ENCODE measurements at places on chromosomes 5 and 9.
A peak's percentile ranks its signal among the peaks of the same experiment; 100 is the strongest.

DNA sequence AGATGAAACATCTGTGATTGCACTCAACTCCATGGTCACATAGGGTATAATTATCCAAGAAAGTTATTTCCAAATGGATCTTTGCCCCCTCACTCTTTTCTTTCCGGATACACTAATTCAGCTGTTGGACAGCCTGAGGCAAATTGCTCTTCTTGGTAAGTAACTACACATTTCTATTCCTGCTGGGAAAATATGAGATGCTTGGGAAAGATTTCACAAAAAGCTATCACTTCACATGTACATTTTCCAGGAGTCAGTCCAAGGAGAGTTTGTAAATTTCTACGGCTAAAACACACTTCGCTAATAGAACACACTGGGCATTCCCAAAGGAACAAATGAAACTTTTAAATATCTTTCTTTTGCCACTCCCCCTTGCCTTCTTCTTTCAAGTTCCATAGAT lies 123.0 kb upstream of the GRIA1 start:
- H3K27ac ChIP-seq: no peak overlapping the region
- DNase-seq: no peak
- H3K36me3 ChIP-seq: no peaks in the 10 kb centered on the region
- no peaks in the 10 kb centered on the region for H3K27me3 ChIP-seq

DNA sequence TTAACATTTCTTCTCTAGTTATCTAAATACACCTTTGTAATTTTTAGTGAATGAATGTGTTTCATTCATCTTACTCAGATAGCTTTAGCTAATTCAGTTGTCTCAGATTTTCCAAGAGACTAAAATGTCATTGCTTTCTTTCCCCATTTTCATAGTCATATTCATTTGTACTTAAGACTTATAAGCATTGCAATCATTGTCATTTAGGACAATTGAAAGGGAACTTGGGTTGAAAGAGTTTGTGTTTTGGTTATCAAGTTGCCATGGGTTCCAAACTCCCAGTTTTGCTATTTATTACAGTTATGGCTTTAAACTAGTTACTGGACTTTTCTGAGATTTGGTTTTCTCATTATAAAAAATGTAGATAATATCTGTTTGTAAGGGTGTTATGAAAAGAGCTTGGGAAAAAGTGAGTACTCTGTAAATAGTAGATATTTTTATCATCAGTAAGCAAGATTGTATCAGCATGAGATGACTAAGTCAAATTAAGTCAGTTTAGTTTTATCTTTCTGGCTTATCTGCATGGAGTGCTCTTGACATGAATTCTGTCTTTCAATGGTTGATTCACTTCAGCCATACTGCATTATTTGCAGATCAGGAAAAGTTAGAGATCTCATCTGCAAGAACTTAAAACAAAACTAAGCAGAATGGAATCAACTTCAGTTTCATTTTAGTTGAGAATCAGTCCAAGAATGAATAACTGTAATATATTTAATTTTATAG lies 107.5 kb downstream of the PBX3 start:
- H3K4me3 ChIP-seq: no peak overlapping the region
- no peak overlapping the region for H3K27ac ChIP-seq
- DNase-seq: no peak
- H3K36me3 ChIP-seq: no peaks in the 10 kb centered on the region
- H3K4me1 ChIP-seq: no peaks in the 10 kb centered on the region

DNA sequence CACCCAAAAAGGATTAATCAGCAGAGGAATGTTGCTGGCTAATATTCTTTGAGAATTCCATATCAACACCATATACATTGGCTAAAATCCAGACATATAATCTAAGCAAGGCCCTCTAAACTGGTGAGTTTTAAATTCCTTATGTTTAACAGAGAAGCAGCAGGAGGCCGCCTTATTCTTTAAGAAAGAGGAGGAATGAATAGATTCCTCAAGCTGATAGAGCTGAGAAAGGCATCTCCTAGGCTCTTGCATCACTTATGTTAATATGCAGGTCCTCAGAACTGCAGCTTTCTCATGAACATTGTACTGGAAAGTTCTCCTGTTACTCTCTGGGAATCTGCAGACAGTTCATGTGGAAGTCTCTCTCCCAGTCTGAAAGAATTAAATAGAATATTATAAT lies 20.1 kb upstream of the SMARCA2 start:
- no peak overlapping the region for H3K27ac ChIP-seq
- no peaks in the 10 kb centered on the region for H3K36me3 ChIP-seq
- no peak overlapping the region for H3K4me3 ChIP-seq
- DNase-seq: no peak
- no peaks in the 10 kb centered on the region for H3K4me1 ChIP-seq
- no peaks in the 10 kb centered on the region for H3K27me3 ChIP-seq

DNA sequence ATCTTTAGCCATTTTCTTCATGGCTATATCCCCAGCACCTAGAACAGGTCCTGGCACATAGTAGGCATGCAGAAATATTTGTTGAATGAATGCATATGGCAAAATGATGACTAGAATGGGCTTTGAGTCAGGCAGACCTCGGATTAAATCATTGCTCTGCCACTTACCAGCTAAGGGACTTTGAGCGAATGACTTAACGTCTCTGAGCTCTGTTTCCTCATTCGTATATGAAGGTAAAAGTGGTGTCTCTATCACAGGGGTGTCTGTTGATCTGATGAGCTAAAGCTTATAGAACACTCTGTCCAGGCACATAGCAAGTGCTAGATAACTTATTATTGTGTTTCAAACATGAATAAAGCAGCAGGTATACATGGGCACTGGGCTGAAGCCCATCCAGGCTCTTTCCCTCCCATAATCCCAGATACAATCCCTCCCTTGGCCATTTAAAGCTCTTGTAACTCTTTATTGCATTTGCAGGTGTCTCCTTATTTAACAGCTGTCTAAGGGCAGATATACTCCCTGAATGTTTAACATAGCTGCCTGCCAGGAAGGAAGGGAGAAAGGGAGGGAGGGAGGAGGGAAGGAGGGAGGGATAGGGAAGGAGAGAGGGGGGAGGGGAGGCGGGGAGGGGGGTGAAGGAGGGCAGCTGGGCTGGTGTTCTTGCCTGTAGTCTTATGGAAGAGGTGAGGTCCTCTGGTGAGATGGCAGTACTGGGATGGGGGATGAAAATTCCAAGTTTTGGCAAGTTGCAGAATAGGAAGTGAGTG lies 23.2 kb upstream of the STXBP1 start:
- H3K36me3 ChIP-seq: no peaks in the 10 kb centered on the region
- peaks cover 10% of the 10 kb centered on the region for H3K4me1 ChIP-seq
- no peaks in the 10 kb centered on the region for H3K27me3 ChIP-seq
- no peak overlapping the region for H3K27ac ChIP-seq
- no peak for DNase-seq

DNA sequence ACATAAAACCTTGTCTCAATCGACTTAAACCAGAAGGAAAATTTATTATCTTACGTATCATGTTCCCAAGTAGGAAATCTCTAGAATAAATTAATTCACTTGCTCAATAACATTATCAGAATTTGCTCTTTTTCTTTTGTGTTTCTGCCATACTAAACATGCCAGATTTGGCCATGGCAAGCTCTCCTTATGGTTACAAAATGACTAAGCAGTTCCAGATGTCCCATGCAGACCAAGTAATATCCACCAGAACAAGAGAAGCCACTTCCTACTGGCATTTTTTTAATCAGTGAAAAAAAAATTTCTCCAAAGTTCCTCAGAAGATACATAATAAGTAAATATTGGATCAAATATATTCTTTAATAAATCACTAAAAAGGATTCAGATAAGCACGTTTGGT lies 25.2 kb upstream of the ADAMTS6 start:
- DNase-seq: no peak
- no peaks in the 10 kb centered on the region for H3K4me1 ChIP-seq
- no peaks in the 10 kb centered on the region for H3K27me3 ChIP-seq
- H3K27ac ChIP-seq: no peak overlapping the region
- no peaks in the 10 kb centered on the region for H3K36me3 ChIP-seq
- H3K4me3 ChIP-seq: no peak overlapping the region

DNA sequence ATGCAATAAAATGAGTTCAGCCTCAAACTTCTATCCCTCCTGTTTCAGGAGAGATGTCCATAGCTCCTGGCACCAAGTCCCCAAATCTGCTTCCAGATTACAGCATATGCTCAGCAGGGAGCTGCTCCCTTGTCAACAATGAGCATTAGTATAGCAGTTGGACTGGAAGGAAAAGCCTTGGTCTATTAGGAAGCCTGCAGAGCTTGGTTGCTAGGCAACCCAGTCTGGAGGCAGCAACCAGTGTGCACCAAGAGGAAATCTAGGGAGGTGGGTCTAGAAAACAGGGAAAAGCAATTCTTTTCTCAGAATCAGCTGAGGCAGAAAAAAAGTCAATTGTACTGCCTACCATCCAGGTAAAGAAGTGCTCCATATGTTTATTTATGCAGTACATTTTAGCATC lies 229.5 kb upstream of the NMUR2 start:
- H3K27ac ChIP-seq: no peak overlapping the region
- peaks cover 6% of the 10 kb centered on the region for H3K4me1 ChIP-seq
- DNase-seq: no peak
- no peak overlapping the region for H3K4me3 ChIP-seq
- H3K36me3 ChIP-seq: no peaks in the 10 kb centered on the region

GRCh38 chr5:132369474-132370180 lies at the start of gene SLC22A5:
TSS of gene SLC22A5 (plus strand) at chr5:132369710. CDS start at chr5:132369973, 263 bp downstream.
- H3K36me3 ChIP-seq: no peaks in the 10 kb centered on the region
- H3K4me3 ChIP-seq: peak within 1 kb of the TSS; percentile 78
- peak; percentile 81 for DNase-seq
- peaks cover 41% of the 10 kb centered on the region for H3K4me1 ChIP-seq

GRCh38 chr9:75866273-75866871 lies 24.1 kb upstream of the PCSK5 start:
- H3K4me1 ChIP-seq: no peaks in the 10 kb centered on the region
- DNase-seq: no peak
- no peaks in the 10 kb centered on the region for H3K27me3 ChIP-seq
- no peak overlapping the region for H3K27ac ChIP-seq
- H3K36me3 ChIP-seq: no peaks in the 10 kb centered on the region
- H3K4me3 ChIP-seq: no peak overlapping the region

GRCh38 chr5:77607324-77607723 lies 31.2 kb downstream of the OTP start:
- H3K27me3 ChIP-seq: no peaks in the 10 kb centered on the region
- H3K4me3 ChIP-seq: no peak overlapping the region
- DNase-seq: no peak
- no peaks in the 10 kb centered on the region for H3K36me3 ChIP-seq
- H3K27ac ChIP-seq: no peak overlapping the region

- H3K4me1 ChIP-seq: peaks cover 11% of the 10 kb centered on the region
- no peaks in the 10 kb centered on the region for H3K36me3 ChIP-seq
- DNase-seq: no peak
- H3K27me3 ChIP-seq: no peaks in the 10 kb centered on the region
- no peak overlapping the region for H3K27ac ChIP-seq
- no peak overlapping the region for H3K4me3 ChIP-seq
Observed at GRCh38 chr5:135533334-135533733, 2.4 kb downstream of the NEUROG1 start.

GRCh38 chr9:131349881-131350563 lies 43.9 kb upstream of the PRRC2B start:
- peaks cover 11% of the 10 kb centered on the region for H3K4me1 ChIP-seq
- H3K36me3 ChIP-seq: no peaks in the 10 kb centered on the region
- peak overlapping the region; percentile 38 for H3K4me3 ChIP-seq

DNA sequence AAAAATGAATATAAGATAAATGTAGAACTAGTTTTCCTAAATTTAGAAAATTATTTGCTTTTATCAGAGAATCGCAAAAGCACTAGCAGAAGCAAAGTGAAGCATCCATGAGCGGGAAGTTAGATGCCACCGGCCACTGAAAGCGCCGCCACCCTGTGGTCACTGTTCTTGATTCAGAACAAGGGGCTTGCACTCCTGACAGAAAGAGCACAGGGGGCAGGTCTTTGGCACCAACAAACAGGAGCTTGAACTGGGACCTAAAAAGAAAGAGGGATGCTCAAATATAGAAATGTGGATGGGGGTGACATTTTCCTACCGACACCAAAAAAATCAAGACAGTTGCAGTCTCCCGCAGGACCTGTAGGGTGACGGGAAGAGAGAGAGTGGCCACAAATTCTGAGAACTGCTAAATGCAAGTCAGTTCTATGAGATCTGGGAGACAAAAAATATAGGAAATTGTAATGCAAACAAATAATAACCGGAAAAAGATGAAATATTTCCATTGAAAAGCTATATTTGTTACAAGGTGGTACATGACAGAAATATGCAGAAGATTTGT lies 144.3 kb downstream of the CDH12 start:
- H3K27ac ChIP-seq: no peak overlapping the region
- no peak for DNase-seq
- no peaks in the 10 kb centered on the region for H3K36me3 ChIP-seq
- H3K27me3 ChIP-seq: no peaks in the 10 kb centered on the region

GRCh38 chr5:113274836-113275414 lies 159.9 kb downstream of the TSSK1B start:
- H3K36me3 ChIP-seq: no peaks in the 10 kb centered on the region
- no peak for DNase-seq
- H3K27me3 ChIP-seq: no peaks in the 10 kb centered on the region

- H3K4me3 ChIP-seq: no peak overlapping the region
- no peak overlapping the region for H3K27ac ChIP-seq
- peaks cover 56% of the 10 kb centered on the region for H3K4me1 ChIP-seq
- H3K36me3 ChIP-seq: no peaks in the 10 kb centered on the region
- no peak for DNase-seq
Observed at GRCh38 chr9:130666393-130667119, 2.2 kb downstream of the PRDM12 start.

- DNase-seq: no peak
- no peaks in the 10 kb centered on the region for H3K36me3 ChIP-seq
- no peaks in the 10 kb centered on the region for H3K4me1 ChIP-seq
- H3K4me3 ChIP-seq: no peak overlapping the region
- H3K27ac ChIP-seq: no peak overlapping the region
Observed at GRCh38 chr5:157890836-157891597, 32.1 kb upstream of the CLINT1 start.

DNA sequence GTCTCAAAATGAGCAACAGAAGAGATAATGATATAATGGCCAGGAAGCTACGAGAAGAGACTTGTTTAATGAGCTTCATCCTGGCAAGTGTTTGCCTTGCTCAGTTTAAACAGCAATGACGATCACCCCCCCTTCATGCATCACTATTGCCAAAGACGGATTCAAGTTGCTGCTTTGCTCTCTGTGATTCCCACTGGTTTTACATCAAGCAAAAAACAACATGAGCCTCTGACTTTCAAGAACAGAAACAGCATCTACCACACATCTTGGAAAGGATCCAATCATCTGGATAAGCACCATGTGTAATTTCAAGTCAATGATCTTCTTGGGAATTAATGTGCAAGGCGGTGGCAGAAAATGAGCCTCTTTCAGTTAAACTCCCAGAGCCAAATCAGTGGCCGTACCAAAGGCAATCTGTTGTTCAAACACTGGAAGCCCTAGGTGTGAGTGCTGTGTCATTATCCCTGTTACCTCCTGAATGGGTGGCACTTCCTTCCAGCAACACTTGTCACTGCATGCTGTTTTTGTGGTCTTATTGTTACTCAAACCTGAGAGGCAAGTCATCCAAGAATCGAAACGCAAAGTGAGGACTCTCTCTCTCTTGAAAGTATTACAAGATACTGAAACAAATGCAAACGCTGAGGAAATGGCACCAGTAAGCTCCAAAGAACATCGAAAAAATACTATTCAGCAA lies 72.8 kb downstream of the MED27 start:
- H3K4me3 ChIP-seq: no peak overlapping the region
- H3K36me3 ChIP-seq: no peaks in the 10 kb centered on the region
- H3K27me3 ChIP-seq: no peaks in the 10 kb centered on the region
- DNase-seq: no peak
- no peak overlapping the region for H3K27ac ChIP-seq

GRCh38 chr5:115941051-115941675 lies 21.1 kb upstream of the LVRN start:
- no peak overlapping the region for H3K27ac ChIP-seq
- H3K4me1 ChIP-seq: no peaks in the 10 kb centered on the region
- DNase-seq: no peak
- no peaks in the 10 kb centered on the region for H3K27me3 ChIP-seq
- no peak overlapping the region for H3K4me3 ChIP-seq
